Putamen (tissue), 1 donor: ENCODE measurements at places on chromosomes 1 and 21.

DNA sequence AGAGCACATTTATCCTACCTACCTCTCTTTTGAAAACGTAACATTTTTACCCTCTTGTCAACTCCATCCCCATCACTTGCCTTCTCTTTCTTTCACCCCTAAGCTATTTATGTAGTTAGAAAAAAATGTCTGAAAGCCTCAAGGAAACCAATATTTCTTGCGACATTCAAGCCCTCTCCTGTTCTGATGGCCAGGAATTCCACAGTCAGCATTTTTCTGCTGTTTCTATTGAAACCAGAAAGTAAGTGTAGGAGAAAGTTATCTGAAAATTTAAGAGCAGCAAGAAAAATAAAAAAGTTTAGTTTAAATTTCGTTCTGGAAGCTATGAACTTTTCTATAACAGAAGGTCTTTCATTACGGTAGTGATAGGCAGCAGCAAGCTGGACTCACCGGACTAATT, 247.6 kb upstream of the PBX1 start:
- DNase-seq: no peak

- no peak for DNase-seq
These were observed 89.8 kb downstream of the DHRS3 start for GRCh38 chr1:12528021-12528852.

DNA sequence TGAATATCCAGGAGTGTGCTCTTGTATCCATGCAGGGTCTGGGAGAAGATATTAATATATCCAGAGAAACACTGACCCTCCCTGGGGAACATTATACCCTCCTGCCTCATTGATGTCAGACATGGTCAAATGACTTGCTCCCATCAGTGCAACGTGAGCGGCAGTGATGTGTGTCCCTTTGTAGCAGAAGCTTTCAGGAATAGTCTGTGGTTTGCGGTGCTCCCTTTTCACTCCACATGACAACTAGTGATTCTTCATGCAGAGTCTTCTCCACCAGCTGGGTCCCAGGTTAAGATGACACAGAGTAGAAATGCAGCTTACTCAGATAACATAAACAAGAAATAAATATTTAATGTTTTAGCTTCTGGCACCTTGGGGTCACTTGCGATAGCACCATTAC, 31.9 kb upstream of the LYPD8 start:
- DNase-seq: no peak

DNA sequence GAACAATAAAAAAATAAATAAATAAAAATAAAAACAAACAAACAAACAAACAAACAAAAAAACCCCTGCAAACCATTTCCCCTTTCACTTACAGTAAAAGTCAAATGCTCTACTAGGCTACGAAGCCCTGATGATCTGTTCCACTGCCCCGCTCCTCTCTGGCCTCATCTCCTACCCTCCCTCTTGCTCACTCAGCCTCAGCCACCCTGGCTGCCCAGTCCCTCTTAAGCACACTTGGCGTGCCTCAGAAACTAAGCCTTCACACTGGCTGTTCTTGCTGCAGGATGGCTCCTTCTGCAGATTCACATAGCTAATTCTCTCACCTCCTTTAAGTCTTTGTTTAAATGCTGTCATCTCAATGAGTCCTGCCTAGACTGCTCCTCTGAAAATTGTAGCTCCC, 30.8 kb upstream of the UHMK1 start:
- DNase-seq: no peak

DNA sequence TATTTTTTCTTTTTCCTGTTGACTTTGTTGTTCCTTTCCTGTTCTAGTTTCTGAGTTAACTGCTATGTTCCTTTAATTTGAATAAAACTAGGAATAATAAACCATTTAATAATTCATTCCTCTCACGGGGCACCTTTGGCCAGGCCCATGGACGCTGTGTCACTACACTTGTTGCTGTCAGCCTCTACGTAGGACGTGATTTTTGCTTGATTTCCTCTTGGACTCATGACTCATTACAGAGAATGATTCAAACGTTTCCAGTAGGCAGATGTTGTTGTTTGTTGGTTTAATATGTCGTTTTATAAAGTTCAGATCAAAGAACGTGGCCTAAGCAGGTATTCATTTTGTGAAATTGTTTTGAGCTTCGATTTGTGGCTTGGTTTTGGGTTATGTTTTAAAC, 9.1 kb upstream of the SLC19A1 start:
- DNase-seq: no peak
